ENCODE measurements at places on chromosomes 11 and 22.

DNA sequence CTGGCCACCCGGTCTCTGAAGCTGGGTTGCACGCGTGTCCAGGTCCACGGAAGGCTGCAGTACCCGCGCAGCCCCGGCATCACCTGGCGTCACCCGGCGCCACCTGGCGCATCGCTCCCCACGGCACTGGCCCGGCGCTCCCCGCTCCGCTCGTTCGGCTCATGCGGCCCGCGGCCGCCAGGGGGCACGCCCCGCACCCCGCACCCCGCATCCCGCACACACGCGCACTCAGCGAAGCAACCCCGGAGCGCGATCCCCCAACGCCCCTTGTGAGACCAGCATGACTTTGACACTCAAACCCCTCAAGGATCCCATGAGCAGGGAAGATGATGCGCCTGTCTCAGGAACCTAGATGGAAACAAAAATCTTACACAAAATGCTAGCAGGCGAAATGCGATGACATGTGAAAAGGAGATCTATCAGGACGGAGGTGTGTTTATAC is 11.9 kb downstream of the B3GNT6 start:
- no peak for DNase-seq

GRCh38 chr22:46309526-46310085 is 12.9 kb downstream of the GTSE1 start:
- DNase-seq, result no peak

DNA sequence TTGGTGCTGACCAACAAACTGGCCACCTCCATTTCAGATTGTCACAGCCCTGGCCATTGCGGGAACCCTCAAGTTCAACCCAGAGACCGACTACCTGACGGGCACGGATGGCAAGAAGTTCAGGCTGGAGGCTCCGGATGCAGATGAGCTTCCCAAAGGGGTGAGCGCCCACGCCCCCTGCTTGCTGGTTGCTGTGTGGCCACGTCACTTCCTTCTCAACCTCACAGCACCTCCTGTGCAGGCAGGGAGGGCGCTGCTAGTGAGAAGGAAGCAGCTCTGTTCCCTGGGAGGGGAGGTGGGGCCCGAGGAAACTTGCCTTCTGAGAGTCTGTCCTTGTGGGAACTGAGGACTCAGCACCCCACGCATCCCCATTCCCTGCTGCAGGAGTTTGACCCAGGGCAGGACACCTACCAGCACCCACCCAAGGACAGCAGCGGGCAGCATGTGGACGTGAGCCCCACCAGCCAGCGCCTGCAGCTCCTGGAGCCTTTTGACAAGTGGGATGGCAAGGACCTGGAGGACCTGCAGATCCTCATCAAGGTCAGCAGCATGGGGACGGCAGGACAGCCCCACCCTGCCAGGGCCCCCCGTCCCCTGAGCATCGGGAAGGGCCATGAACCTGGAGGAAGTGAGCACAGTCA is 19.3 kb downstream of the POLR3H start:
- DNase-seq, result no peak

GRCh38 chr11:1227551-1228100 is 4.8 kb downstream of the MUC5B start:
- DNase-seq, result no peak

DNA sequence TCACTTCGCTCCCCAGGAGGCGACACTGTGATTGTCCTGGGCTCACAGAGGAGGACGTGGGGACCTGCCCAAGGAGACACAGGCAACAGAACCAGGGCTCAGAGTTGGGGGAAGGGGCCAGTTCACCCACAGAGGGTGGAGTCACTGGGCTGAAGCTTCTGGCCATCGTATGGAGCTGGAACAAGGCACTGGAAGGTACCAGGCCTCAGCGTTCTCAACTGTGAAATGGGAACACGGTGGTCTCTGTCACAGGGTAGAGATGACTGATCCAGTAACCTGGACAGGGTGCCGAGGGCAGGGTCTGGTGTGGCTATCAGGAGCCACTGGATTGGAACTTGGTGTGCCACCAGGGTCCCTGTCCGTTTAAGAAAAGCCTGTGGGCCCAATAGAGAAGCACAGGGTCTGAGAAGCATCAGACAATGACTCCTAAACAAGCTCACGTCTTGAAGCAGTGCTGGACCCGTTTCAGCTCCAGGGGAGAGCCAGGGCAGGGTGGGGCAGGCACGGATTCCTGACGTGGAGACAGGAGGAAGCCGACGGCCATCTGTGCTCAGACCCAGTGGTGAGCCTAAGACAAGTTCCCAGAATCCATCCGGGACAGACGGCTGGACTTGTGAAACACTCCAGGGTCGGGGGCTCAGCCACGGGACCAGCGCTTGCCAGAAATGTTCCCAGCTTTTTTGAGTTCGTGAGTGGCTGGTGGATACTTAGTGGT is 25.0 kb upstream of the KCNQ1OT1 start:
- DNase-seq, result no peak

- no peak for DNase-seq
Observed at GRCh38 chr11:95243673-95244072, 12.7 kb upstream of the SESN3 start.

DNA sequence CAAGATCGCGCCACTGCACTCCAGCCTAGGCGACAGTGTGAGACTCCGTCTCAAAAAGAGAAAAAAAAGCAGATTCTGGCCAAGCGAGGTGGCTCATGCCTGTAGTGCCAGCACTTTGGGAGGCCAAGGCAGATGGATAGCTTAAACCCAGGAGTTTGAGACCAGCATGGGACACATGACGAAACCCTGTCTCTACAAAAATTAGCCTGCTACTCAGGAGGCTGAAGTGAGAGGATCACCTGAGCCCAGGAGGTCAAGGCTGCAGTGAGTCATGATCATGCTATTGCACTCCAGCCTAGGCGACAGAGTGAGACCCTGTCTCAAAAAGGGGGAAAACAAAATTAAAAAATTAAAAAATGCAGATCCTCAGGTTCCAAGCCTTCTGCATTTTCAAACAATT is 14.0 kb downstream of the PGAP2 start:
- DNase-seq, result no peak

DNA sequence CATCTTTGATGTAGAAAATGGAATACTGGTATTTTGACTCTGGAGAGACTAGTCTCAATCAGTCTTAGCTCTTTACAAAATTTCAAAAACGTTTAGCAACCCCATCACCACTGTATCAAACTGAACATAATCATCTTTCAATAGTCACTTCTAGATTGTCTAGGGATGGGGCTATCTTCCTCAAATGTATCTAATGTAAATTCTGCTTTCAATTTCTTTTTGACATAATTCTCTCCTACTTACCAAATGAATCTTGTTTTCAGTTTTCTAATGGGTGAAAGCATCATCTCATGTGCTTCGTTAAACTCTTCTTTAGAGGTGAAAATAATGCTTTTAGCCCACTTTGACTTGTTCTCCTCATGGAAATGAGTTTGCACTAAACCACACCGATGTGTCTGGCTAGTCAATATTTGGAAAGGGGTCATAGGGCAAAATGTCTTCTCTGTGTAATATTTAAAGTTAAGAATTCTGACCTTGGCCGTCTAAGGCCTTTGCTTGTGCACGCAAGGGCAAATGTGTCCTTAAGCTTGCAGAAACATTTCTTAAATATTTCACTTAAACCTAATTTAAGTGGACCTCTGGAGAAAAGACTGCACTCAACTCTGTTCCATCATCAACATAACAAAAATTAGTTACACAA is 5.2 kb downstream of the SIK3 start:
- DNase-seq, result no peak

DNA sequence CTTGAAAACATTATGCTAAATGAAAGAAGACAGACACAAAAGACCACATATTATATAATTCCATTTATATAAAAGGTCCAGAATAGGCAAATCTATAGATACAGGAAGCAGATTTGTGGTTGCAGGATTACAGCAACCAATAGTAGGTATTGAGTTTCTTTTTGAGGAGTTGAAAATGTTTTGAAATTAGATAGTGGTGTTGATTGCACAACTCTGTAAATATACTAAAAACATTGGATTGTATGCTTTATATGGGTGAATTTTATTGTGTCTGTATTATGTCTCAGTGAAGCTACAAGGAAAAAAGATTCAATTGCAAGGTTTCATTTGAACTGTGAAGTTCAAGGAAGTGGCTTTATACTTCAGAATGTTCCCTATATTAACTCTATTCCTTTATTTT is 3.0 kb upstream of the RRAS2 start:
- DNase-seq, result no peak
